ENCODE measurements at places on chromosomes 11 and 22.

GRCh38 chr22:39956932-39957664, 3.1 kb upstream of the TMA7B start:
- no peak for DNase-seq
- no peak overlapping the region for H3K4me3 ChIP-seq
- no peak overlapping the region for H3K27ac ChIP-seq
- H3K36me3 ChIP-seq: no peaks in the 10 kb centered on the region

DNA sequence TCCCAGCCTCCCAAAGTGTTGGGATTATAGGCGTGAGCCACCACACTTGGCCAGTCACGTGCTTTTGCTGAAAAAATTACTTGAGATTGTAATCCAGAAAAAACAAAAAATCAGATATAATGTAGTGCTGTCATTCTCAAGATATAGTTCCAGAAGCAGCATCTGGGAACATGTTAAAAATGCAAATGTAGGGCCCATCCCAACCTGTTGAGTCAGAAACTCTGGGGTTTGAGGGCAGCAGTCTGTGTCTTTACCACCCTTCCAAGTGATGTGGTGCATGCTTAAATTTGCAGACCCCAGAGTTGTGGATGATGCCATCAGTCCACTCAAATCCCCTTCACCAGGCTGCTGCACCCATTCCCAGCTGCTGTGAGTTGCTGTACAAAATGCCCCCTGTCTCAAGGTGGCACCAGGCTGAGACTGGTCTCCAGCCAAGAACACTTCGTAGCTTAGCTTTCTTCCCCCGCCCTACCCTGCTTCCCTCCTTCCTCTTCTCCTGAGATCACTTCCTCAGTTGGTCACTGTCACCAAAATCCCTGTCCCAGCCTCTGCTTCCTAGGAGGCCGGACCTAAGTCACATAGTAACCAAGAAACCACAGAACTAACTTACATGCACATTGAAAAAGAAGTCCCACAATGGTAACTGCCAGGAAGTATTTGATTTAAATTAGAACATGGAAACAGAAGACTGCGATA, 18.2 kb upstream of the ARRB1 start:
- H3K36me3 ChIP-seq: peaks cover 4% of the 10 kb centered on the region
- no peak overlapping the region for H3K27ac ChIP-seq
- no peaks in the 10 kb centered on the region for H3K27me3 ChIP-seq
- H3K4me1 ChIP-seq: no peaks in the 10 kb centered on the region
- DNase-seq: no peak
- H3K4me3 ChIP-seq: no peak overlapping the region

DNA sequence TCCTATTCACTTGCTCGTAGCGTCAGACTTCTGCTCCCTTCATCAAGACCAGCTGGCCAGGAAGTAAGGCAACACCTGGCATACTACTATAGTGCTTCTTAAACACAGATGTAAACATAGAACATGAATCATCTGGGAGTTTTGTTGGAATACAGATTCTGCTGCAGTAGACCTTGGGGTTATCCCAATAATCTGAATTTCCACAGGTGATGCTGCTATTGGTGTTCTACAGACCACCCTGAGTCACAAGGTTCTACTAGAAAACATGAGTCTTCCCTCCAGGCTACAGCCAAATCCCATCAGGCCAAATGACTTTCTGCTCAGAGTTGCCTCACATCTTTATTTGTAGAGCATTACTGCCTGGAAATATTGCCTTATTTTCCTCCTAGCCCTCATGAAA, 175.2 kb downstream of the NELL1 start:
- no peaks in the 10 kb centered on the region for H3K4me1 ChIP-seq
- no peak overlapping the region for H3K4me3 ChIP-seq
- H3K27me3 ChIP-seq: no peaks in the 10 kb centered on the region
- no peak for DNase-seq
- H3K36me3 ChIP-seq: no peaks in the 10 kb centered on the region

- peaks cover 6% of the 10 kb centered on the region for H3K27me3 ChIP-seq
- H3K4me1 ChIP-seq: peaks cover 22% of the 10 kb centered on the region
- H3K36me3 ChIP-seq: no peaks in the 10 kb centered on the region
- H3K4me3 ChIP-seq: peak within 1 kb of the TSS; percentile 52
These were observed at the start of gene PYGM for GRCh38 chr11:64759722-64760719. PYGM (minus strand) TSS chr11:64759974; CDS start chr11:64759898, 76 bp downstream.

DNA sequence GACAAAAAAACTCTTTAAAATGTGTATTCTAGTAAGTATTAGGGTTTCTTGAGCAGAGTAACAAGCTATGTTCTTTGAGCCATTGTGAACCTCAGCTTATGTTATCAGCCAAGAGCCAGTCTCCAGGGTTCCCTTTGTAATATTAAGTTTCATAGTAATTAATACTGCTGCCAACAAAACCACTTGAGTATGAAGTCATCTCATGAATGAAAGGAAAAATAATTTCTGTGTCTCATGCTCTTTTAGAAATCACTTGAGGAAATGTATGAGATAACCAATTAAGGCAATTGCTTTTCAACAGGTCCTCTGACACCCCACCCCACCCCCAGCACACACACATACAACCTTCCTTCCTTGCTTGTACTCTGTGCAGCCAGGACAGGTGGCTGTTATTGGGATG, 59.9 kb downstream of the BBOX1 start:
- no peaks in the 10 kb centered on the region for H3K4me1 ChIP-seq
- H3K36me3 ChIP-seq: no peaks in the 10 kb centered on the region
- no peaks in the 10 kb centered on the region for H3K27me3 ChIP-seq

DNA sequence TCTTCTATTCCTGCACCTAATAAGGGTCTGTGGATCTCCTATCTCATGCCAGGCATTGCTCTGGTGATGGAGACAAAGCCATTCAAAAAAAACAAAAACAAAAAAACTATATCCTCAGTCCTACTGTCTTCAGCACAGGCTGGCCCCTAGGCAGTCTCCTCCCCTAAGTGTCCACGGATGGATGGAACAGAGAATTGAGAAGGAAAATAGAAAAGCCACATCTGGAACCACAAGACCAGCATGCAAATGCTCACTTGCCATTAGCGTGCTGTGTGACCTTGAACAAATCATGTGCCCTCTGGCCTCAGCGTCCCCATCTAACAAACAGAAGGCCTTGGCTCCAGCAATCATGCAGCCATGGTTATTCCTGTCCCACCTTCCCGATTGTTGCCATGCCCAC, 32.7 kb upstream of the CD82 start:
- H3K27me3 ChIP-seq: peaks cover 9% of the 10 kb centered on the region
- H3K36me3 ChIP-seq: no peaks in the 10 kb centered on the region
- no peak overlapping the region for H3K4me3 ChIP-seq
- DNase-seq: no peak
- peaks cover 18% of the 10 kb centered on the region for H3K4me1 ChIP-seq

- peaks cover under 1% of the 10 kb centered on the region for H3K4me1 ChIP-seq
- peak overlapping the region; percentile 95 for H3K27ac ChIP-seq
These were observed 475 bp upstream of the AIP start for GRCh38 chr11:67482275-67482826.

- no peak overlapping the region for H3K27ac ChIP-seq
- no peak overlapping the region for H3K4me3 ChIP-seq
- peaks cover 2% of the 10 kb centered on the region for H3K4me1 ChIP-seq
- H3K36me3 ChIP-seq: peaks cover 4% of the 10 kb centered on the region
These were observed 363.0 kb downstream of the LUZP2 start for GRCh38 chr11:24859801-24860300.

DNA sequence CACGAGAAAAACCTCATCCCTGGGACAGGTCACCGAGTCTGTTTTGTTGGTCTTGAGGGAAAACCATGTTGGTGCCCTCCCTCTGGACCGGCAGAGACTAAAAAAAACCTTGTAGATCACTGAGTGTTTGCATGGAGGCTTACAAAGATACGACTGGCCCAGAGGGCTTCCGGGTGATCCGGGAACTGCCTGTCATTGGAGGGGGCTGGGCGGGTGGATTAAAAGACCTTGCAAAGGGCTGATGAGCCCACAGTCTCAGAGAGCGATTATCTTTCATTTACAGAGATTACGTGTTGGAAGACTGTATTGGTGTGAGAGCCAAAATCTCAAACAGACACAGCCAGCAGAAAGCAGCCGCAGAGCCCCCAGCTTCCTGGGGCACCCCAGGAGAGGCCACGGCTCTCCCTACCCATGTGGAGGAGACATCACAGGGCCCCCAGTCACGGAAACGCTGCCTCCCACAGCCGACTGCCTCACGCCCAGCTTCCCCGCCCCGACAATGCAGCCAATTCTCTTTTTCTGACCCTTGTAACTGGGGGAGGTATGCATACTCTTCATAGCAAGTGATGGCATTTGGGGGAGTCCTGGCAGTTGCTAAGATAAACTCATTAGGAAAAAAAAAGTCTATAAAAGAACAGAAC, 426.4 kb downstream of the CTTN start:
- H3K27ac ChIP-seq: no peak overlapping the region
- peaks cover 6% of the 10 kb centered on the region for H3K27me3 ChIP-seq
- no peak for DNase-seq
- no peaks in the 10 kb centered on the region for H3K36me3 ChIP-seq
- H3K4me3 ChIP-seq: no peak overlapping the region

- DNase-seq: no peak
- H3K36me3 ChIP-seq: no peaks in the 10 kb centered on the region
- H3K4me3 ChIP-seq: no peak overlapping the region
These were observed 70.0 kb downstream of the AMOTL1 start for GRCh38 chr11:94838027-94838731.

GRCh38 chr11:107573438-107573837, 7.9 kb upstream of the ALKBH8 start:
- DNase-seq: no peak
- no peak overlapping the region for H3K27ac ChIP-seq
- no peaks in the 10 kb centered on the region for H3K27me3 ChIP-seq
- H3K36me3 ChIP-seq: no peaks in the 10 kb centered on the region

- DNase-seq: no peak
- H3K4me1 ChIP-seq: peaks cover 1% of the 10 kb centered on the region
- no peak overlapping the region for H3K27ac ChIP-seq
- peaks cover 8% of the 10 kb centered on the region for H3K36me3 ChIP-seq
These were observed 54.8 kb upstream of the PHF21B start for GRCh38 chr22:45064313-45065278.
